ENCODE measurements at places on chromosomes 5 and 9.

- DNase-seq = no peak
These were observed 1.4 kb upstream of the MLLT3 start for GRCh38 chr9:20623748-20624124.

DNA sequence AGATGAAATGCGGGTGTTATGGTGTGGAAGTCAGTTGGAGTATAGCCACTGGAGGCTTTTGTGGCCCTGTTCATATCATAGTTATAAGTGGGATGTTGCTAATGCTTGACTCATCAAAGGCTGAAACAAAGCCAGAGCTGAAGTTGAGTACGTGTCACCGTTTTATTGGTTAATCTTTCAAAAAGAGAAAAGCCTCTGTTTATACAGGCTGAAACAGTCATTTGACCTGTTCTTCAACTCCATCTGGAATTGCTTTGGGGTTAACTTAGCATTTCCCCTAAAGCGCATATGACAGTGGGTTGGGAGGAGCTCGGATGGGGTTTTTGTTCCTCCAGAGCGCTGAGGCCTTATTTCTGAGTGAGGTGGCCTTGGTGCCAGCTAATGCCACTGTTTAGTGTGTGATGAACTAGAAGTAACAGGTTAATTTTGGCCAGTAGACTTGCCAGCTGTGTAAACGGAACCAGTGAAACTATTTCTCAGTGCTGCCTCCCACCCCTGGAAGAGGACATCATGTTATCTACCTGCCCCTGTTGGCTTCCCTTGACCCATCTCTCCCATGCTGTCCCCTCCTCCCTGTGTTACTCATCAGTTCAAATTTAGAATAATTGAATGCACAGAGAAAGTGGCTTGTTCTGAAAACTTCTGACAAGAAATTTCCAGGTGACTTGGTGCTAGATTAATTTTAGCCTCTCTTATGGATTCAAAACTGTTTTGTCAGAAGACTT, 34.2 kb downstream of the MTAP start:
- no peak for DNase-seq

GRCh38 chr5:59360130-59360555, 533.4 kb downstream of the PDE4D start:
- DNase-seq = no peak

DNA sequence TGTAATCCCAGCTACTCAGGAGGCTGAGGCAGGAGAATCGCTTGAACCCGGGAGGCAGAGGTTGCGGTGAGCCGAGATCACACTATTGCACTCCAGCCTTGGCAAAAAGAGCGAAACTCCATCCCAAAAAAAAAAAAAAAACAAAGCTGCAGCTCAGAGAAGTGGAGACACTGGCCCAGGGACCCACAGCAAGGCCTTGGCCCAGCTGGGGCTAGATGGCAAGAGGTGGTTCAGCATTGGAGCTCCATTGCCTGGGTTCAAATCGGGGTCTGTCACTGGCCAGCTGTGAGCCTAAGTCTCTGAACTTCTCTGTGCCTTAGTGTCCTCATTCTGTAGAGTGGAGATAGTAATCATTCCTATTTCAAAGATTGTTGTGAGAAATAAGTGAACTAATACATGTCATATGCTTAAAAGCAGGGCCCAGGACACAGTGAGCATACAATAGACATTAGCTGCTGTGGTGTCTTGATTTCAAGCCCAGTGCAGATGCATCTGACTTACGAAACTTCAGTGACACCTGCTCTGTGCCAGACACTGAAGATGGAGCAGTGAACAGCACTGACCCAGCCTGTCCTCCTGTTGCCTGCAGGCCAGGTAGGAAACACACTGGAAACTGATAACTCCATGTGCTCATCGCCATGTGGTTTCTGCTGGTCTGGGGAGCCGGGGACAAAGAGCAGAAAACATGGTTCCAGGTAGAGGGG, 127.7 kb downstream of the C9orf50 start:
- no peak for DNase-seq

- DNase-seq = no peak
These were observed 143.0 kb upstream of the RPS23 start for GRCh38 chr5:82421119-82421518.

DNA sequence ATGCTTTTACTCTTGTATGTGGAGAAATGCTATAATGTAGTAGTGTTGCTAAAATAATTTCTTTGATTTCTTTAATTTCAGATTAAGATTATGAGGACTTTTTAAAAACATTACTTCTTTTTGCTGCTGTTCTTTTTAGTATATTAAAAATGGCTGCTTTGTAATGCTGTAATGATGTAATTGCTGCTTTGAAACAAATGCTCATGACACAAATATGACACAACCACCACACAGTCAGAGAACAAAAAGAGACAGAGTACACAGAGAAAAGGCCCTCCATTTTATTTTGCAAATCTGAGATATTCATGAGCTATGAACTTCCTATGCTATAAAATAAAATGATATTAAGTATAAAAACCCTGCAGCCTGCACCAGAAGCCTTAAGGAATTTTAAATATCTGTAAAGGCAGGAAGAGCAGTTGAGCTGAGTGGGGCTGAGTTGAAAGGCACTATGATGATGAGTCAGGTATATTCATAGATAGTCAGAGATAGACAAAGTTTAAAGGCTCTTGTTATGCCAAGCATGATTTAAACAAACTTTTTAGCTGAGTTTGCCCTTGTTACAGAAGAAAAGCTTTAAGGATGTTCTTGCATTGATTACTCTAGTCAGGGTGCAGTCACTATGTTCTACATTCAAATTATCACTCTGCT, 5.1 kb upstream of the POU5F2 start:
- no peak for DNase-seq

- no peak for DNase-seq
These were observed 232.8 kb downstream of the ENC1 start for GRCh38 chr5:74407701-74408100.

DNA sequence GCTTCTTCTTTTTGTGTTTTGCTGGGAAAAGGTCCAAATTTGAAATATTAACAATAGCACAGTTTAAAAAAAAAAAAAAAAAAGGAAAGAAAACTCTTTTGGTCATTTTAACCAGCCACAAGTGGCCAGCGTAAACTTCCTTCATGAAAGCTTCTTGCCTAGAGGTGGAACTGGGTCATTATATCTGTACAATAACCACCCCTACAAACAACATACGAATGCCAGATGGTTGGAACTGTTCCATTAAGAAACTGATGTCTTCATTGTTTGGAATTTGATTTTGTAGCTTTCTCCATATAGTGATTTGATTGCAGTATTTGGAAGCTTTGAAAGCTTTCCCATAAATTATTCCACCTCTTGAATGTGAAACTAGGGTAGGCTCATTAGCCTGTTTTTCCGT, 18.3 kb upstream of the LPAR1 start:
- no peak for DNase-seq

- DNase-seq = no peak
These were observed 1.6 kb downstream of the SOWAHA start for GRCh38 chr5:132814503-132815294.

DNA sequence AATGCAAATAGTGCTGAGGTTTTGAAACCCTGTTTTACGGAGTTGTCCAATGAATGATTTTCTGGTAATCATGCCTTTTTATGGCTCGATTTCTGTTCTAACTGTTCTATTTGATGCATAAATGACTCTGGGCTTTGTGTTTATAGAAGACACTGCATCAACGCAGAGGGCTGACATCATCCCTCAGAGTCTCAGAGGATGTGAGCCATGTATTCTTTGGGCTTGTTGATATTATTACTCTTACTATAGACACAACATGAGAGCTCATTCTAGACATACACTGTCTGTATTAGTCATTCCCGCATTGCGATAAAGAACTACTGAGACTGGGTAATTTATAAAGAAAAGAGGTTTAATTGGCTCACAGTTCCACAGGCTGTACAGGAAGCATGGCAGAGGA, 31.6 kb downstream of the CDH6 start:
- DNase-seq = no peak

DNA sequence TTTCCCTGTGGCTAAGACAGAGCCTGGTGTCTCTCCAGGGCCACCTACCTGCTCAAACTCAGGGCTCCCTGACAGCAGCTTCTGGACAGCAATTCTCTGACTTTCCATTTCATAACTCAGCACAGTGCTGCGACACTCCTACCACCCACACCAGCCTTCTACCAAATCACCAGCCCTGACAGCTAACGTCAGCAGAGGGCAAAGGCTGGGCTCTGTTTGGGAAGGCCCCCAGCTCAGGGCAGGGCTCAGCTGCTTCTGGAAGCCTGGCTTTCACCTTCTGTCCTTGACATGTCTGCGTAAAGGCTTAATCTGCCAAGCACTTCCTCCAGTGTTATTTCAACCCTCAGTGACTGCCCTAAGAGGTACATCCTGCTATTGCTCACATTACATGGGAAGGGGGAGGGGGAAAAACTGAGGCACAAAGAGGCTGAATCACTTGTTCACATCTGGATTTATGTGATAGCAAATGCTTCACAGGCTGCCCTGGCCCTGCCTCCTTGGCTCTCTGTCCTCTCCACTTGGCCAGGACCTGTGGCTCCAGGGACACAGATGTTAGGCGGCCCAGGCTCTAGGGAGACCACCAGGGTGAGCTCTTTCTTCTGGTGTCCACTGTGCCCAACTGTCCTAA, 102.5 kb upstream of the PANK3 start:
- peak; percentile 29 for DNase-seq

DNA sequence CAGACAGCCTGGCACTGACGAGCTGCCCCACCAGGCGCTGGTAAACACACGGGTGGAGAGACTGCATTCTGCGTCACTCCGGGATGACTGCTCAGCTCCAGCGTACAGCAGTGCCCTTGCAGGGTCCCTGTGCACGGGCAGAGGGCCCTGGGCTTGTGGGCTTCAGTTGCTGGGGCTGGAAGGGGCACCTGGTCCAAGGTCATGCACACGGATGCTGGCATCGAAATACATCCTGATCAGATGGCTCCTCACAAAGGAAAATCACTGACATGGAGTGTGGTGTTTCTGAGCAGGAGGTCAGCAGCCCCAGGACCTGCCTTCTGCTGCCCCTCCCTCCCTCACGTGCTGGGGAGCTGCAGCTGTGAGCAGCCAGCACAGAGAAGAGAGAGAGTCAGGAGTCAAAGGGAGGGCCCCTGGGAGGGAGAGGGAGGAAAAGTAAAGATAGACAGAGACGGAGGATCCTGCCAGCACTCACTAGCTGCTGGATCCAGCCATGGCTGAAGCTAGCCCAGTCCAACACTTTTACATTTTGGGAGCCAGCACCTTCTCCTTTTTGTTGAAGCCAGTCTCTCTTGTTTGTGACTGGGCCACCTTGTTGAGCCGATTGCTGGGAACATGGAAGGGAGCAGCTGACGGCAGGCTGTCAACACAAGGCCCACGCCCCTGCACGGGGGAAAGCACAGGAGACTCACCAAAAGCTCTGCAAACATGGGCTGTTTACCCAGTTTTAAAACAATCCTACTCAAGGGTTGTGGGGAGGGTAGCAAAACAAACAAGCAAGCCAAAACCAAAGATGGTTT, 166.5 kb upstream of the PHYKPL start:
- DNase-seq = no peak

DNA sequence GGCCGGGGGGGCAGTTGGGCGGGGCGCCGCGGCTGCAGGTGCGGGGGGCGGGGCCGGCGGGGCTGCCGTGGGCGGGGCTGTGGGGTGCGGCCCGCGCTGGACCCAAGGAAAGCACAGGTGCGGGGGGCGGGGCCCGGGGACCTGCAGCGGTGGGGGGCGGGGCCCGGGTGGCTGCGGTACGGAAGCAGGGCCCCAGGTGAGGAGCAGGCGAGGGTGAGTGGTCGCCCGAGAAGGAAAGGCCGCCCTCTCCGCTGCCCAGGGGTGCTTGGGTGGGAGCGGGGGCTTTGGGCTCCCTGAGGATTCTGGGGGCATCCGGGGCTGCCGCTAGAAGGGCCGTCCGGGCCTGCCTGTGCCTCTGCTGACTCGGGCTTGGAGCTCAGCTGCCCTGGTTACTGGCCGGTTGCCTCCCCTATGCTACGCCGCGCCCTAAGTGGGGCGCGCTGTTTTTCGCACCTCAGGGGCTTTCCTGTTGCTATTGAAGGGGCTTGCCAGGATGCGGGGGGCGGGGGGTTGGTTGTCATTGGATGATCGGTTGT, 767 bp downstream of the RALGPS1 start:
- peak; percentile 20 for DNase-seq

DNA sequence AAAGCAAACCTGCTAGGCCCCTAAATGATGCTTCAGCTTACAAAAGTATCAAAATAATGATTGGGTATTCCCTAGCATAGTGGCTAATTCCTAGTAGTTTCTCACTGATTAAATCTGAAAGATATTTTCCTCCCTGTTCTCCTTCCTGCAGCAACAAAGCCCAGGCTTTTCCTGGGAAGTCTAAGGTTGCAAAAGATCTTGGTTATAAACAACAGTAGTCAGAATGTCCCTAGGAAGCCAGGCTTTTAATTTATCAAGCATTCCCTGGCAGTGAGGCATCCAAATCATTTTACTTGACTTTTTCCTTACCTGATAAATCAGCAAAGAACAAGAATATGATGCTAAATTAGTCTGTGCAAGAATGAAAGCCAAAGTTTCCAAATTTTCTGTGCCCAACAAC, 272.0 kb downstream of the PDE4D start:
- DNase-seq = no peak

DNA sequence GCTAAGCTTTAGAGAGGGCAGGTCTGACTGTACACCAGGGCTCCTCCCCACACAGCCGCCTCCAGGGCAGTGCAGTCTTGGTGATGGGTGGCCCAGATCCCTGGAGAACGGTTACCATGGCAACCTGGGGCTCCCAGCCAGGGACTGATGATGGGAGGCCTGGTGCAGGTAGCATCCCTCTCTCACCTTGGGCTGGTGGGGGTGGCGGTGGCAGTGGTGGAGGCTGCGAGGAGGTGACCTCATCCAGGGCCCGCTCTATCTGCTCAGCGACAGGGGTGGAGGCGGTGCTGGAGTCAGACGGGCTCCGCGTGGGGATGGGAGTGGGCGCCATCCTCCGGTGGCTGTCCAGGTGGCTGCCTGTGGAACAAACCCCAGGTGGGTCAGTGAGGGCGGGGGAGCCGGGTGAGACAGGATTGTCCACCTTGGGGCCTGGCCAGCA, 12.3 kb downstream of the PRR7 start:
- DNase-seq = no peak

DNA sequence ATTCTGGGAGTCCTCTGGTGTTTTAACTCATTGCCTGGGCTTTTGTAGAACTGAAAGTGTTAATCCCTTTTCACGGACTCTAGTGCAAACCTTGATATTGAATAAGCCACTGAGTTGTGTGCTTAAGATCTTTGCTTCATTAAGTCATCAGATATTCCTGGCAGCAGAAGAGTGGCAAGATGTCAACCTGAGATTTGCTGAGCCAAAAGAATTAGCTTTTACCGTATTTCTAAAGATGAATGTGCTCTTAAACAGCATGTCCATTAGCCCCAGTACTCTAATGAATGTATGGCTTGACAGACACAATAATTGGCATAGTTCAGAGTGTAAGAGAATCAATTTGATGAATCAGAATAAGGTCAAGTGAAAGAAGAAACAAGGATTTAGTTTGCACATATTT, 87.2 kb upstream of the CDH6 start:
- DNase-seq = no peak

- DNase-seq = no peak
These were observed 630.5 kb downstream of the ACTL7B start for GRCh38 chr9:108225149-108225800.

- DNase-seq = no peak
These were observed 22.9 kb upstream of the NREP start for GRCh38 chr5:111779922-111780292.
